ENCODE measurements at places on chromosomes 12 and 14.
A peak's percentile ranks its signal among the peaks of the same experiment; 100 is the strongest.

DNA sequence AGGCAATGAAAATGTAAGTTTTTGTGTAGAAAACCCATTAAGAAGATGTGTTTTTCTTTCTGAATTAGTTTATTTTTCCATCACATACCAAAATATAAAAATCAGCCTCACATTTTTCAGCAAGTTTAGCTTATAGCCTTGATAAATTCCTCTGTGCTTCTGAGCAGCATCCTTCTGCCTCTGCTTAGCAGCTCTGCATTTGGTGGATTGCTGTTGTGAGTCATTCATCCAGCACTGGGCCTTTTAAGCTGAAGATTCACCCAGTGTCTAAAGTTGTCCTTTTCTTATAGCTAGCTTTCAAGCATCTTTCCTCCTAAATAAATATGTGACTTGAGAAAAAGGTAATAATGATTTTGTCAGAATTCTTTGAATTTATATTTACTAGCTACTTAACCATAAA, 206.1 kb downstream of the PCNX1 start:
- no peak for ATAC-seq

GRCh38 chr12:97597031-97597751, 134.6 kb downstream of the RMST start:
- ATAC-seq, result no peak

DNA sequence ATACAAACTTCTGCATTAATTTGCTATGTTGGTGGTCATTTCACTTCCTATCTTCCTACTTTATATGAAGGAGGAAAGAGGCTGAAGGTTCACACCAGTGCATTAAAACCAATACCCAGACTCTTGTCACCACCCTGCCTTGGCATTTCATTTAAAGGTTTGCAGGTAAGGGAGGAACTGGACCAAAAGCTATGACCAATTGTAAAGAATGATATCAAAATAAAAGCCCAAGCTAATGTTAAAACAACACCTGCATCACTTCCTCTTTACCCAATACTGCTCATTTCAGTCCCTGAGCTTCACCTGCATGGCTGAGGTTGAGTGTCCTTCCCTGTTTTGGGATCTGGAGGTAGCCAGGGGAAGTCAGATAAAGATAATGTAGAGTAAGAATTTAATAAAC, 47.2 kb upstream of the TMEM233 start:
- no peak for ATAC-seq

DNA sequence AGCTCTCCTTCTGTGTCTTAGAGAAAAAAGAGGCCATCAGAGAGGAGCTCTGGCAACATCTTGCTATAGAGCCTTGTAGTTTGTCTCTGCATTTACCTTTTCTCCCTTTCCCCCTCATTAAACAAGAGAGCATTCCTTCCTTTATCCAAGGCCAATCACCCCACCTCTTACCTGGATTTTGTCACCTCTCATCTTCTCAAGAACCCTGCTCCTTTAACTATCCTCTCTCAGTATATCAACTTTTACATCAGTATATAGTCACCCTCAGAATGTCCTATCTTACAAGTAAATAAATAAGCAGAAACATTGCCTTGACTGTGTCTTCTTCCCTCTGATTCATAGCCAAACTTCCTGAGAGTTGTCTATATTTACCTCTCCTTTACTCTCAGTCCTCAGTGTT, 105.0 kb upstream of the SLC38A2 start:
- ATAC-seq, result no peak

GRCh38 chr12:48789858-48790326, 1.0 kb upstream of the ADCY6 start:
- ATAC-seq, result no peak

GRCh38 chr12:89636776-89637160, 71.9 kb downstream of the ATP2B1 start:
- no peak for ATAC-seq

DNA sequence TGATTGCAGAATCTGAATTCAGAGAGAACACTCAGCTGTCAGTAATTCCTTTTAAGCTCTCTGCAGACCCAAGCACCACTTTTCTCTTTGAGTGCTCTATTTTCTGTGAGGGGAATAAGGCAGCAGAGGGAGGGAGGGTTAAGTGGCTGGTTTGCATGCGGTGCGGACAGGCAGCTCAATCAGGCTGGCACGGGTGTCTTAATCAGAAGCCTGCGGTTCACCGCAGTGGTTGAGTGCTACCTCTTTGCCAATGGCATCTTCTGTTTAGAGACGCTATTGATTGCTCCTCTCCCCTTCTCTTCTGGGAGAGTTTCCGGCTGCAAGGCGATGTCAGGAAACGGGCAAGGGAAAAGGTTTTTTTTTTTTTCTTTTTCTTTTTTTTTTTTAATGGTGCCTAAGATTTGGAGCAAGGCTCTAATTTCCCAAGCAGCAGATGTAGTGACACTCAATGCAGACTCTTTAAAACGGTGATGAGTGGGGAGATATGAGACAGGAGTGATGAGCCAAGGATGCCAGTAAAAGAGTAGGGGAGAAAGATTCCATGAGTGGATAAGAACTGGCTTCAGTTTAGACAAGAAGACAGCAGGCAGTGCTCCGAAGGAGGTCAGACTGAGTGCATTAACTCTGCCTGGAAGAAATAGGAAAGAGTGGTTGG, 533.7 kb upstream of the SEL1L start:
- no peak for ATAC-seq

DNA sequence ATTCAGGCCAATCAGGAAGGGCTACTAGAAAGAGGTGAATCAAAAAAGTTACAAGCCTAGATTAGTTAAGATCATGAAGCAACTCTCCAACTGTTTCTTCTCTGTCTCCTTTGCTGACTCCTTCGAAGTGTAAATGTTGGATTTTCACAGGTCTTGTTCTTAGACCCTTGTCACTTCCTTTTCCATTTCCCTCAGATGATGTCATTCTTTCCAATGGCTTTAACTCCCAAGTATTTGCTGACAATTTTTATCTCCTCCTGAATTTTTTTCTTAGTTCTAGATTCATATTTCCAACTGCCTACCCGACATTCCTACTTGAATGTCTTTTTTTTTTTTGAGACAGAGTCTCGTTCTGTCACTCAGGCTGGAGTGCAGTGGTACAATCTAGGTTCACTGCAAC, 10.8 kb downstream of the GAS2L3 start:
- ATAC-seq, result no peak

GRCh38 chr12:26939192-26939832, 1.0 kb downstream of the FGFR1OP2 start:
- ATAC-seq, result no peak

DNA sequence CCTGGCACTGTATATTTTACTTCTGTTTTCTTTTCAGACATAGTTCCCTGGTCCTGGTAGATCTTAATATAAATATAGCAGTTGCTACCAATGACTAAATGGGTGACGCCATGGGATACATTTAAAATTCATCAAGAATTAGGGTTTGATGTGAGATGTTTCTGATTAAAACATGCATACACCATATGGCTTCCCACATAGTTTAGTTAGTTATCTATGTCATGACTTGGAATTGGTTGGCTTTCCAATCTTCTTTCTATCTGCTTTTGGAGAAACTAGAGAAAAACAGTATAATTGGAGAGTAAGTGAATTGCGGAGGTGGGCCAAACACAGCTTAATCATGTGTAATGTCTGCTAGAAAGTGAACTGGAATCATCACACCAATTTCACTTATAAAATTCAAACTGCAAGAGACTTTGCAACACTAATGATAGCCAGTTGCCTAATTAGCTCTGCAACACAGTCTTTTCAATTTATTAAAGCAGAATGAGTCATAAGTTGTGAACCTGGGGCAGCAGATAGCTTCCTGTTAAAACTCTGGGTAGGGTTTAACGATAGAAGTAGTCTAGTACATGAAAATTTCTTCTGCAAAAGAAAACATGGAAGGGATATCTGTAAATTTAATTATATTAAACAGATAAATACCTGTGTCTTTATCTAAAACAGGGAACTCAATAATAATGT, 295.2 kb downstream of the SLC16A7 start:
- ATAC-seq, result peak; percentile 58

DNA sequence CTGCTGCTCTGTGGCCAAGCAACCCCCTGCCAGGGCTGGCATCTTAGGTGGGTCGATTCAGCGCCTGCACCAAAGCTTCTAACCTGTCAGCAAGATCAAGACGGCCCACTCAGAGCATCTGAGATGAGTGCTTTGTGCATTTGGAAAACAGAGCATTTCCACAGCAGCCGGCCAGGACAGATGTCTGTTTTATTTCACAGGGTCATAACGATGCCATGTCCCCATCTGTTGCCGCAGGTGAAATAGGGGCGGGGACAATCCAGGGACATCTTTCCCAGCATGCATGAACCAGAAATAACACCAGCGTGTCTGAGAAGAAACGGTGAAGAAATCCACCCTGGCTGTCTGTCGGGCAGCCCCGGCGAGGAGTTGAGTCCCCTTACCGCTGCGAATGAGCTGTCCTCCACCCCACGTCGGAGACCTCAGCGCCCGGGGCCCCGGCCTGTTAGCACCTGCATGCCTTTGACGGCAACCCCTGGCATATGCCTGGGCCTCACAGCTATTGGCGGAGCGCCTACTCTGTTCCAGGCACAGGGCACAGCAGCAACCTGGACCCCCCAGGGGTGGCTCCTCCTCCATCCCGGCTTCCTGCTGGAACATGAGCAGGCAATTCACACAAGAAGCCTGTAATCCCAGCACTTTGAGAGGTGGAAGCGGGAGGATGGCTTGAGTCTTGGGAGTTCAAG, 30.6 kb upstream of the ULK1 start:
- ATAC-seq, result peak; percentile 45

- peak; percentile 69 for ATAC-seq
Observed at GRCh38 chr12:40152783-40153383, 47.0 kb upstream of the SLC2A13 start.

GRCh38 chr12:24414480-24414879, 465.0 kb upstream of the SOX5 start:
- no peak for ATAC-seq

DNA sequence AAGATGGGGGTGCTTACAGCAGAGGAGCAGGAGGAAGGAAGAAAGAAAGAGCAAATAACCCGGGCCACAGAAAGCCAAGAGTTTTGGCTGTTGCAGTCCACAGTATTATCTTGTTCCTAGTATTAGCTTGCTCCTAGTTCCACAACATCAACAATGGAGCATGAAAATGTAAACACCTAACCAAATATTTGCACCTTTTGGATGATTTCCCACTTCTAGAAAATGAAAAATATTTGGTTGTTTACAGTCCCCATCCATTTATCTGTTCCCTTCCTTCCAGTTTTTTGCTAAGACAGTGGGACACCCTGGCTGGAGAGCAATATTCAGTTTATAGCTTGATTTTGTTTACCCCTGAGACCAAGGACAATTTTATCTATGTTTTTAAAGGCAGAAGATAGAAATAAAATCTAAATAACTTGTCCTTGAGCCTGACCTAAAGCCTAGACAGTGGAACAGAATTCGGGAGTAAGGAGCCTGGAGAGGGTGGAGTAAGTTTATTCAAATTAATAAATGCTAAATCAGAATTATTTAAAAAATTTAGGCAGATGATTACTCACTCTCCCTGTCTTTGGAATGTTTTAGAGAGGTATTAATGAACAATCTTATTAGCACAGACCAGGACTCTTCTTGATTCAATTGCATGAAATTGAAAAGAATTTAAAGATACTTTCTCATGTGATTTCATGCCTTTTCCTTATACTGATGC, 51.6 kb downstream of the RESF1 start:
- ATAC-seq, result no peak

DNA sequence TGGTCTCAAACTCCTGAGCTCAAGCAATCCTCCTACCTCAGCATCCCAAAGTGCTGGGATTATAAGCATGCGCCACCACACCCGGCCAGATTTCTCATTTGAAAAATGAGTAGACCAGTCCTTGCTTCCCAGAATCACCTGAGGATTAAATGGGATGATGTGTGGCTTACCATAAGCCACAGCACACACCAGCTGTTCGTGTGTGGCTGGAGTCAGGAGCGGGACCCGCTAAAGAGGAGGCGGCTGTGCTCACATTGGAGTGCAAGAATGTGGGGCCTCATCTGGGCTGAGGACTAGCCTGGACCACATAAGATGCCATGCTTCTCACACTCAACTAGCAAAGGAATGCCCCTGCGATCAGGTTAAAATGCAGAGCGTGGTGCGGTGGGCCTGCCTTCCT, 6.7 kb upstream of the ALDH2 start:
- ATAC-seq, result peak; percentile 21

- no peak for ATAC-seq
Observed at GRCh38 chr12:42570076-42570475, 19.5 kb downstream of the PRICKLE1 start.

DNA sequence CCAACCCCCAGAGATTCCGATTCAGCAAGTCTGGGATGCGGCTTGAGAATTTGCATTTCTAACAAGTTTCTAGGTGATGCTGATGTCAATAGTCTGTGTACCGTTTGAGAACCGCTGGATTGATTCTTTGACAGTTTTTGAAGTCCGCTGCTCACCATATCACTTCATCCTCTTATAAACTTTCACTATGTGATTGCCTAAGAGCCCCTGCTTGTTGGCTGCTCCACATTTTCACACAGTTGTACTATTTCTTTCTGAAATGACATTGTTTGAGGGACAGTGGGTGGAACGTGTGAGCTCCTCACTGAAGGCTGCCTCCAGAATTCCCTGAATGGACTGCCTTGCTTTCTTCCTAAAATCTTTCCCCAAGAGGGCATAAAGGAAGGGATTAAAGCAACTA, 7.7 kb downstream of the C3AR1 start:
- ATAC-seq, result no peak

- ATAC-seq, result peak; percentile 64
Observed at GRCh38 chr14:81990312-81990761, 456.7 kb upstream of the SEL1L start.

All from esophagus mucosa (tissue), 1 donor.